MCF 10A (cell line): ENCODE measurements at places on chromosomes 16 and 17.

GRCh38 chr16:1002399-1003166 is 21.0 kb downstream of the SOX8 start:
- peak; percentile 94 for DNase-seq

GRCh38 chr17:13160296-13160695 is 142.5 kb upstream of the ELAC2 start:
- DNase-seq = no peak

DNA sequence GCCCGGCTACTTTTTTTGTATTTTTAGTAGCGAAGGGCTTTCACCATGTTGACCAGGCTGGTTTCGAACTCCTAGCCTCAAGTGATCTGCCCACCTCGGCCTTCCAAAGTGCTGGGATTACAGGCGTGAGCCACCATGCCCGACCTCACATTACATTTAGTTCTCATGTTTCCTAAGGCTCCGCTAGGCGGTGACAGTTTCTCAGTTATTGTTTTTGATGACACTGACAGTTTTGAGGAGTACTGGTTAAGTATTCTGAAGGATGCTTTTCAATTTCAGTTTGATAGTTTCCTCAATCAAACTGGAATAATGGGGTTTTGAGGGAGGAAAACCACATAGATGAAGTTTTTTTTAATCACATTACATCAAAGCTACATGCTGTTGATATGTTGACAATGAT is 1028.5 kb downstream of the CDH8 start:
- no peak for DNase-seq

GRCh38 chr16:20866145-20866772 is 33.9 kb downstream of the DCUN1D3 start:
- peak; percentile 91 for DNase-seq

- no peak for DNase-seq
These were observed 5.5 kb downstream of the CBFA2T3 start for GRCh38 chr16:88971371-88972097.

- DNase-seq = no peak
These were observed 158.2 kb downstream of the AIPL1 start for GRCh38 chr17:6276711-6277110.

DNA sequence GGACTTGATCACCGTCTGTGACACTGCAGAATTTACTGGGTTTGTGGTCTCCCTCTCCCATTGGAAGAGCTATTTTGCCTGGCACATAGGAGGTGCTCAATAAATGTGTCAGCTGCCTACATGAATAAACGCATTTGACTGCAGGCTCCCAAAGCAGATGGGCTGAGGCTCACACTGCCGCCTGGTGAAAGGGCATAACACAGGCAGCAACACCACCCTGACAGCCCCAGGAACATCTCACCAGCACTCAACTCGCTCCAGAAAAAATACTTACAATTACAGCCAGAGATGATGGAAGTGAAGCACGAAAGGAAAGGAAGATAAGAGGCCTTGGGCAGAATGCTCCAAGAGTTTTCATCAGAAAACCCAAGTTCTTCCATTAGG is 73.9 kb downstream of the RPH3AL start:
- no peak for DNase-seq

DNA sequence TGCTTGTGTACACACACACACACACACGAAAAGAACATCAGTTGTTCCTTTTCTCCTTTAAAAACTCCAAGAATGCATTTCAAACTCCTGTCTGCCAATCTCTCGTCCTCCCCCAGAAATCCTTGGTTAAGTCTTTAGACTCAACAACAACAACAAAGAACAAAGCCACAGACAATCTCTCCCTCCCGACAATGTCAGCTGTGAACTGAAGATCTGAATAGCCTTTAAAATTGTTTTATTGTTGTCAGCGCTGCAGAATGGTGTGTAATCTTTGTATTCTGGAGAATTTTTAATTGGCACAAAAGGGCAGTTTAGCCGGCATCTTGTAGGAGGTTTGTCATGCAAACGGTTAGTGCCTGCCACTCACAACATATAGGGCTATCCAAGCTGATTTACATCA is 219.5 kb downstream of the MSI2 start:
- DNase-seq = no peak

- DNase-seq = no peak
These were observed 1.4 kb downstream of the FKBP10 start for GRCh38 chr17:41814195-41814594.

- no peak for DNase-seq
These were observed 206.9 kb downstream of the WWOX start for GRCh38 chr16:78306361-78306760.

DNA sequence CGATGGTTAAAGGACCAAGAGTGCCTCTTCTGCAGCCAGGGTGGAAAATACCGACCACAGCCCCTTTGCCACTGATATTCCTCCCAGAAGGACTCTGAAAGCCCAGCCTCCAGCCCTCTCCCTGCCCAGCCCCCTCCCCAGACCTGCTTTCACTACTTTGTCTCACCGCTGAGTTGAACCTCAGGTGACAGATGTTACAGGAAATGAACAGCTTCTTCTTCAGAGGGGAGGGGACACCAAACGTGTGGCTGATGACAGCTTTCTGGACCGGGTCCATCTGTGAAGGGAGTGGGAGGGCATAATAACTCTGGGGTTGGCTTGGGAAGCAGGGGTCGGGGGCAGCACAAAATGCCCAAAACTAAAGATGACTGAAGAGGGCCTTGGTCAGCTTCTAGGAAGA is 14.2 kb downstream of the NKIRAS2 start:
- DNase-seq = no peak

- DNase-seq = no peak
These were observed at the start of gene SCN4A for GRCh38 chr17:63972796-63973195. Gene SCN4A, minus strand, starts transcription at chr17:63972918. Its CDS starts 77 bp downstream, at chr17:63972841.

- peak; percentile 47 for DNase-seq
These were observed 15.9 kb upstream of the PECAM1 start for GRCh38 chr17:64406321-64407200.

- no peak for DNase-seq
These were observed 8.0 kb downstream of the TNRC6A start for GRCh38 chr16:24737391-24737871.

DNA sequence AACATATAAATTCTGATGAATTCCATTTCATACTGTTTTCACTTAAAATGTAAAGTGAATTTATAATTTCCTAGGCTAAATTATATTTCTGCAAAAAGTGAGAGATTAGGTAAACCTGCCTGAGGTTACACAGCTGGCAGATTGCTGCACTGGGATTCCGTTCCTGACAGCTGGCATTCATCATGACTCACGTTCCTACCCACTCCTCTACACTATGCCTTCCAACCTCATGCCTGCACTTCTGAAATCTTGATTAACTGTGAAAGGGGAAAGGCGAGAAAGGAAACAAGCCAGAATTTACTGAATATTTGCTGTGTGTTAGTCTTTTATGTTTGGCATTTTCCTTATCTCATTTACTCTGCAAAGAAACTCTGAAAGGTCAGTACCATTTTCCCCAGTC is 73.3 kb upstream of the MON1B start:
- peak; percentile 50 for DNase-seq

DNA sequence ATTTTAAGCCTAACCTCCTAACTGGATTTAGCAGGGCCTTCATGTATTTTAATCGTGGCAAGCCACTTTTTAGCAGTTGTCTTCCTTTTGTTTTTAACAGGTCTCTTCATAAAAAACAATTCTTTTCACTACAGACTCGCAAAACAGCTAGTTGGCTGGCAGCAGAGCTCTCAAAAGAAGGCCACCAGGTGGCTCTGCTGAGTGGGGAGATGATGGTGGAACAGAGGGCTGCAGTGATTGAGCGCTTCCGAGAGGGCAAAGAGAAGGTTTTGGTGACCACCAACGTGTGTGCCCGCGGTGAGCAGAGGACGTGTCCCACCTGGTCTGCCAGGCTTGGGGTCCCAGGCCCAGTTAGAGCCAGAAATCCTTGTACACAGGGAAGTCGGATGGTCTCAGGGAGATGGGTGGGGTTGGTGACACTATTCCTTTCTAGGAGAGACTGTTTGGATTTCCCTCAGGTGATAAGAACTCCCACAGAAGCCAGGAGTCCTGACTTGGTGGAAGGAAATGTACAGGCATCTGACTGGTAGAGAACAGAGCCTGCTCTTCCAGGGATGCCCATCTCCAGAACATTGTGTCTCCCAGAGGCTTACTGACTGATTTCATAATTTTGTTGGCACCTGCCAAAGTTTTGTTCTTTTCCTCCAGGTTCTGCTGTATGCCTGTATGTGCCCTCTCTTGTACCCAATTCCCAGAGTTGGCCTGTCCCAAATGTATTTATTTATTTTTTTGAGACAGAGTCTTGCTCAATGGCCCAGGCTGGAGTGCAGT is 14.9 kb upstream of the DDX19A start:
- no peak for DNase-seq

- no peak for DNase-seq
These were observed 3.5 kb upstream of the CDC6 start for GRCh38 chr17:40284085-40284713.
